ENCODE measurements at places on chromosomes 16 and 17. TPM values are rescaled to one million over a fixed set of nuclear protein-coding genes. Genes with fewer than 3 reads are reported as not detected.

Gene CSH2
- not detected for total RNA-seq

Gene PIRT
- not detected for total RNA-seq

Gene RNF157
- 11.4 TPM for total RNA-seq

Gene INCA1
- total RNA-seq: 1.9 TPM

Gene APOBR
- not detected for total RNA-seq

Gene PALB2
- total RNA-seq: 8.3 TPM

Gene SLC12A3
- not detected for total RNA-seq

Gene CDRT15
- not detected for total RNA-seq

DNA sequence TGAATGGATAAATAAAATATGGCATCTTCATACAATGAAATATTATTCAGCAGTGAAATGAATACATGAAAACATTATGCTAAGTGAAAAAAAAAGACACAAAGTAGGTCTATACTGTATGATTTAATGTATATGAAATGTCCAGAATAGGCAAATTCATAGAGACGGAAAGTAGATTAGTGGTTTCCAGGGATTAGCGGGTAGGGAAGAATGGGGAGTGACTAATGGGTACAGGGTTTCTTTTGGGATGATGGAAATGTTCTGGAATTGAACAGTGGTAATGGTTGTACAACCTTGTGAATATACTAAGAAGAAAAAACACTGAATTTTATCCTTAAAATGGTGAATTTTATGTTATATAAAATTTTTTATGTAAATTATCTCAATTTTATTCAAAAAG, 8.5 kb upstream of the MYCBPAP start:
- DNase-seq: no peak

GRCh38 chr17:44307387-44308186, 814 bp upstream of the RUNDC3A start:
- peak; percentile 67 for DNase-seq

GRCh38 chr16:21103941-21104860, 46.4 kb downstream of the DNAH3 start:
- no peak for DNase-seq

- no peak for DNase-seq
Measured at GRCh38 chr17:77327181-77327565, 186.4 kb downstream of the SEC14L1 start.

DNA sequence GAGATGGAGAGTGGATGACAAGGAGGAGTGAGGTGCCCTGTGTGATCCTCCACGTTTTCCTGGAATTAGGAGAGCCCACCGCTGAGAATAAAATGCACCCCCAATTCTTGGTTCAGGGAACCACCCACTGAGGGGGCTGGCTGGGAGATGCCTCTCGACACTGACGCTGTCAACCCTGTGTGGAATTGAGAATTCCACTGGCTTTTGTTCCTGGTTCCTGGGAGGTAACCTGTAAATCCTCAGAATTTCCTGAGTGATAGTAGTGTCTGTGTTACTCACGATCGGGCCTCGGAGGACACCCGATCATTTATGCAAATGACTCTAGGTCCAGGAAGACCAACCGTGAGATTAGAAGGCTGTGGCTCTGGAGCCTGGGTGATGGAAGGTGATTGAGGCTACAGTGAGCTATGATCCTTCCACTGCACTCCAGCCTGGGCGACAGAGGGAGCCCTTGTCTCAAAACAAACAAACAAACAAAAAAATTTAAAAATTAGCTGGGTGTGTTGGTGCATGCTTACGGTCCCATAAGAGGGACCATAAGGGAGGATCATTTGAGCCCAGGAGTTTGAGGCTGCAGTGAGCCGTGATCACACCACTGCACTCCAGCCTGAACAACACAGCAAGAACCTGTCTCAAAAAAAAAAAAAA, 11.7 kb upstream of the PRPSAP1 start:
- no peak for DNase-seq

DNA sequence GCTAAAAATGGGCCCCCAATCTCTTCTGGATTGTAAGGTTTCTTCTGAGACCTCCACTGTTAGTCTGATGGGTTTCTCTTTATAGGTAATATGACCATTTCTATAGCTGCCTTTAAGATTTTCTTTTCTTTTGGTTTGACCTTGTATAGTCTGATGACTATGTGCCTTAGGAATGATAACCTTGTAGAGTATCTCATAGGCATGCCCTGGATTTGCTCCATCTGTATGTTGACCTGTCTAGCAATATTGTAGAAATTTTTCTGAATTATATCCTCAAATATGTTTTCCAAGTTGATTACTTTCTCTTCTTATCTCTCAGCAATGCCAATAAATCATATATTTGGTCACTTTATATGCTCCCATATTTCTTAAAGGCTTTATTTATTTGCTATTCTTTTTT, 1403.8 kb upstream of the GOT2 start:
- DNase-seq: no peak

DNA sequence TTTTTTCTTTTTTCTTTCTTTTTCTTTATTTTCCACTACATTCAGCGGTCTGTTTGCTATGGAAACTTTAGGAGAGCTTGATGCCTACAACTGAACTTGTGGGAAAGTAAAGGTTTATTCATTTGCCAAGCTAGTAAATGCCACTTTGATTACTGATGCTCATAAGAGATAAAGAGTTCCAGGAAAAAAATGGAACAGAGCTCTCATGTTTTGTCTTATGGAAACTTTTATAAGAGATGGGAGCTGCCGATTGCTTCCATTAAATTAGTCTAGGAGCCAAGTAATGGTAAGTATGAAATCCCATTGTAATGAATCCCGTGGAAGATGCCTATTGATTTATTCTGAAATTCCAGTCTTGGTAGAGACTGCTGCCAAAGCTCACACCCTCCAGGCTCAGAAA, 7.1 kb downstream of the ANKFN1 start:
- no peak for DNase-seq

GRCh38 chr17:42061646-42062487, 11.5 kb upstream of the C17orf113 start:
- no peak for DNase-seq

DNA sequence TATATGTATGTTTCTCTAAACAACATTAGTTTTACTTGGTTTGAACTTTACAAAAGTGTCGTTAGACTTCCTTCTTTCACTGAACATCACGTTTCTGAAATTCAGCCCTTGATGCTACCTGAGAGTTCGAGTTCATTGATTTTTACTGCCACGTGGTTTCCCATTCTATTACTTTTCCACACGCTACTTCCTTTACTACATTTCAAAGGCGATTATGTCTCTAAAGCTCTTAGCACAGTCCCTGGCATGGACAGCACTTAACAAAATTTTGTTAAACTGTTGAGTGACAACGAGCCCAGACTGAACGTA, 15.9 kb upstream of the ARHGAP17 start:
- DNase-seq: no peak

DNA sequence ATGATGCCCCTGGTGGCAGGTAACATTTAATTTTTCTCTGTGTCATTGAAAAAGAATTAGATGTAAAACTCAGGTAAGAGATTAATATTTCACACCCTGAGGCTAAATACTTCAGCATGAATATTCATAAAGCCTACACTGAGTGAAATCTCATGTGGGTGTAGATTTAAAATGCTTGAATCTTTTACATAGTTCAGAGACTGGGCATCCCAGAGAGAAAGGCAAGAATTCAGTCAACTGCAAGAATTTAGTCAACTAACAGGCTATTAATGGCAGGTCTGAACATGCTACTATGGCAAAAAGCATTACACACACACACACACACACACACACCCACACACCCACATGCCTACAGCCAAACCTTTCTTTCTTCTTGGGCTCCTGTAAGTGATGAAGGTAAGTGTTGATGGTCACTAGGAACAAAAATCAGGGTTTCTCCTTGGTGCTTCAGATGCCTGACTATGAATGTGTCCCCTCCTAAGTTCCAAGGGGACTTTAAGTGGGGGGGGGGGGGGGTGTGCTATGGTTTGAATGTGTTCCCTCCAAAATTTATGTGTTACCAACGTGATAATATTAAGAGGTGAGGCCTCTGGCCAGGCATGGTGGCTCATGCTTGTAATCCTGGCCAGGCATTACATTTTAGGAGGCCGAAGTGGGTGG, 63.7 kb upstream of the PSMD7 start:
- no peak for DNase-seq

DNA sequence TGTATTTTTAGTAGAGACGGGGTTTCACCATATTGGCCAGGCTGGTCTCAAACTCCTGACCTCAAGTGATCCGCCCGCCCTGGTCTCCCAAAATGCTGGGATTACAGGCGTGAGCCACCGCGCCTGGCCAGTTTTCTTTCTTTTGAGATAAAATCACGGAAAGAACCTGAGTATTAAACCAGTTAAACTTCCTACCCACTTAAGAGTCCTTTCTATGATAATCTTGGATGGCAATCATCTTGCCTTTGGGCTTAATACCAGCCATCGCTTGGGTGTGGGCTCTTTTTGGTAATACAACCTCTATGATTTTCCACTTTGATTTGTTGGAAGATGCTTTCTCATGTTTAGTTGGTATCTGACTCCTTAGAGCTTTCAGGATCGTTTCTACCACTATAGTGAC, 24.0 kb downstream of the PITPNC1 start:
- DNase-seq: no peak

DNA sequence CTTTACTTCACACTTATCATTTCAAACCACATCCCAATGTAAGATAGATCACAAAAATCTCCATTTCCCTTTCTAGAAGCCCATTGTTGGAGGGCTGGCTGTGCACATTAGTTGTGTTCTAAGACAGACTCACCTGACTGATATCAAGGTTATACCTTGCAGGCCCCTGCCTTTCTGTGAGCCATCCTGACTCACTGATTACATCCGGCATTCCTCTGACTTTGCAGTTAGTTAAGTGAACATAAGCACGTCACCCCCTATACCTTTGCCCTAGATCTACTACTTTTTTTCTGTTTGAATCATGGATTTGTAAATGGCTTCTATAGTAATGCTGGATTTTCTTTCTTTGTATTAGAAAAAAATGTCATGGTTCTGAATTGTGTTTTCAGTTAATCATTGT, 78.3 kb downstream of the TANGO6 start:
- DNase-seq: peak; percentile 46

DNA sequence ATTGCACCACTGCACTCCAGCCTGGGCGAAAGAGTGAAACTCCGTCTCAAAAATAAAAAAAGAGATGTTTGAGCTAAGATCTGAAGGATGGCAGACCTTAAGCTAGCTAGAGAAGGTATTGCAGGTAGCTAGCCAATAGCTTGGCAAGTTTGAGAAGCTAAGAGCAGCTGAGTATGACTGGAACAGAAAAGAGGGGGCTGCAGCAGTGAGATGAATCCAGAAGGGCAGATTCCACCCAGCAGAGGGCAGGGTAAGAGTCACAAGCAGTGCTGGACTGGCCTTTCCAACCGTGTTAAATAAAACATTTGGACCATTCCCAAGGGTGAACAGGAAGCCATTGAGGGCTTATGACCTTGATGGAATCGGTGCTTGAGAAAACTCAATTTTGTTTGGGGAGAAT, 5.7 kb upstream of the PHAF1 start:
- peak; percentile 54 for DNase-seq

DNA sequence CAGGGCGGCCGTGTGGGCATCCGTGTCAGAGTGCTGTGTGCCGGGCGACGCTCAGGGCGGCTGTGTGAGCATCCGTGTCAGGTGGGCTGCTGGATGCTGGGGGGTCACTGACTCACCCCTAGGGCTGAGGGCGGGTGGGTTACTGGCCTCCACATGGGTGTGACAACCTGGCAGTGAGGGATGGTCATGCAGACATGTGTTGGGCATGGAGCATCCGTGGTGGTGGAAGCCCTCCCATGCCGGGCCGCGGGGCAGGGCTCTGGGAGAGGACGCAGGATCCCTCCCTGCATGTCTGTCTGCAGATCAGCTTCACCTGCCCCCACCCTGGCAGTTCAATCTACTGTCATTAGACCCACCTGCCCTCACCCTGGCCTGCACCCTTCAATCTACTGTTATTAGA, 56.3 kb downstream of the METRNL start:
- no peak for DNase-seq

GRCh38 chr16:78720416-78720815, 621.0 kb downstream of the WWOX start:
- DNase-seq: no peak

GRCh38 chr16:73319737-73320136, 271.8 kb upstream of the ZFHX3 start:
- DNase-seq: no peak

- no peak for DNase-seq
Measured at GRCh38 chr17:10360578-10360977, 12.2 kb downstream of the MYH13 start.

DNA sequence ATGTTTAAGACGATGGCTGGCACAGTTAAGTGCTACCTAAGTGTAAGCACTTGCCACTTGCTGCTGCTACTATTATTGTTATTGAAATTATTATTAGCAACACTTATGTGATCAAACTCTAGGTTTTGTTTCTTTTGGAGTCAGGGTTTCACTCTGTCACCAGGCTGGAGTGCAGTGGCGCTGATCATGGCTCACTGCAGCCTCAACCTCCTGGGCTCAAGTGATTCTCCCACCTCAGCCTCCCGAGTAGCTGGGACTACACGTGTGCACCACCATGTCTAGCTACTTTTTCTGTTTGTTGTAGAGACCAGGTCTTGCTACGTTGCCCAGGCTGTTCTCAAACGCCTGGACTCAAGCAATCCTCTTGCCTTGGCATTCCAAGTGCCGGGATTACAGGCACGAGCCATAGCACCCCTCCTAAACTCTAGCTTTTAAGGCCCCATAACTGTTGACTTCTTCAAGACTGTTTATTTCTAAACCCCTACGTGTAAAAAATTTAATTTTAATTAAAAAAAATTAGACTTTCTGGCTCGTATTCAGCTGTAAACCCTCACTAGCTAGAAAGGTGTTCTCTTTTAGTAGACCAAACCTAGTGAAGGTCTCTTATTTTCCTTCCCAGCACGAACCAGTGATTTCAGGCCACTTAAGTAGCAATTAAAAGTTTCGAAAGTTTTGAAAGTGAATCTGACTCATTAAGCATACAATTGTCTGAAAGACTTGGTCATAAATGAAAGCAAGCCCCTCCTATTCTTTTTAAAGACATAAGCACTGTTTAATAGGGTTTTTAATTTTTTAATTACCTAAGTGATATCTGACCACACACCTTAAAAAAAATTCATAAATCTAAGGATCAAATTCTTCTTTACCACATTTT, 11.7 kb upstream of the SCNN1B start:
- DNase-seq: no peak

DNA sequence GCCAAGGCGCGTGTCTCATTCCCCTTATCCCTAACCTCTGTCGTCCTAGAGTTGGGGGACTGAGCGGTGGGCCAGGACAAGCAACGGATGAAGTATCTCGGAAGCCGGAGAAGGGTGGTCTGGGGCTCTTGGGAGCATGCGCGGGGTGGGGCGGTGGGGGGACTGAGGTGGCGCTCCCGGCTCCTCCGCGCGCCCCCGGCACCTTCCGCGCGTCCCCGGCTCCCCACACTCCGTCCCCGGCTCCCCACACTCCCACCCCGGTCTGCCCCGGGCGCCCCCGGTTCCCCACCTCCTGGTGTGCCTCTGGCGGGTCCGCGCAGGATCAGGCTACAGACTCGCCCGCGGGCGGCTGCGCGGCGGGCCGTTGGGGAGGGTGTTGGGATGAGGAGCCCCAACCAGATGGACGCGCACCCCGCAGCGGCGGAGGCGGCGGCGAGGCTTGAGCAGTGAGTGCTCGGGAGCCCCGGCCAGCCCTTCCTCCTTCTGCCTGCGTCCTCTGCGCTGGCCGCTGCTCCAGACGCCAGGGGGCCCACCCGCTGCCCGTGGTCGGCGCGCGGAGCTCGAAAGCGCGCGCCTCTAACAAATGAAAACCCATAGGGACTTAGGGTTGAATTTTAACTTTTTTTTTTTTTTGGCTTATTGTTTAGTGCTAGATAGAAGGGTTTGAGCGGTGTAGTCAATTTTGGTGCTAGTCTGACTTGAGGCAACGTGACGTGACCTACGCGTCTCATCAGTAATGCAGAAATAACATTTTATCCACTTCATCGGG, 5.6 kb upstream of the CRYM start:
- peak; percentile 86 for DNase-seq

Data from cardiac muscle cell (in vitro differentiated cells and primary cell).